ENCODE measurements at places on chromosomes 16 and 17. TPM values are rescaled to one million over a fixed set of nuclear protein-coding genes. Genes with fewer than 3 reads are reported as not detected.

Gene PTGES3L
- total RNA-seq, result 0.28 TPM

Gene ALOX12B
- 3.5 TPM for total RNA-seq

Gene MAPT
- total RNA-seq, result 0.14 TPM

Gene CNTD1
- not detected for total RNA-seq

Gene TOX3
- total RNA-seq, result 0.05 TPM

Gene RNF112
- total RNA-seq, result not detected

Gene KRT12
- not detected for total RNA-seq

Gene RAMP2
- 0.49 TPM for total RNA-seq

Gene EMP2
- 24.9 TPM for total RNA-seq

Gene LRRC75A
- total RNA-seq, result not detected

Gene ITGAL
- not detected for total RNA-seq

Gene OGFOD1
- total RNA-seq, result 49.7 TPM

Gene IRX6
- total RNA-seq, result not detected

Gene KRTAP4-4
- not detected for total RNA-seq

Gene MFAP4
- not detected for total RNA-seq

Gene TMEM235
- not detected for total RNA-seq
